ENCODE measurements at places on chromosomes 6 and 20.

DNA sequence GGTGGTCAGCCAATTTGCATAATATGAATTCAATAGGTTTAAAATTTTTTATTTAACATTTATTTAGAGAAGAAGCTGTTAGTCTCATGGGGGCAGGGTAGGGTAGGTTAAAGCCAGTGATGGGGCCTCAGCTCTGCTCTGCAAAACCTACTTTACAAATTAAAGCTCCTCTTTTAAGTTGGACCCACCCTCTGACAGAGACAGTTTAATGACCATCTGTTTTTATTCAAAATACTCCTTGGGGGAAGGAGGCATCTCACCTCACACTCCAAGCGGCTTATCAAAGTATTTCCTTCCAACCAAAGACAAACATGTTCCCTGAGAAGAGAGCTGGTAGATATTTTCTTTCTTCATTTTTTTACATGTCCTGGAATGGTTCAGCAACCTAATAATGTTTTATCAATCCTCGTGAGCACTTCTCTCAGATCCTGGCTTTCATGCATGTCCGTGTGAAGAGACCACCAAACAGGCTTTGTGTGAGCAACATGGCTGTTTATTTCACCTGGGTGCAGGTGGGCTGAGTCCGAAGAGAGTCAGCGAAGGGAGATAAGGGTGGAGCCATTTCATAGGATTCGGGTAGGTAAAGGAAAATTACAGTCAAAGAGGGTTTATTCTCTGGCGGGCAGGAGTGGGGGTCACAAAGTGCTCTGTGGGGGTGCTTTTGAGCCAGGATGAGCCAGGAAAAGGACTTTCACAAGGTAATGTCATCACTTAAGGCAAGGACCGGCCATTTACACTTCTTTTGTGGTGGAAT, 184.7 kb downstream of the GJA1 start:
- no peak for DNase-seq

GRCh38 chr6:131173680-131174079, 38.4 kb downstream of the AKAP7 start:
- DNase-seq = no peak

DNA sequence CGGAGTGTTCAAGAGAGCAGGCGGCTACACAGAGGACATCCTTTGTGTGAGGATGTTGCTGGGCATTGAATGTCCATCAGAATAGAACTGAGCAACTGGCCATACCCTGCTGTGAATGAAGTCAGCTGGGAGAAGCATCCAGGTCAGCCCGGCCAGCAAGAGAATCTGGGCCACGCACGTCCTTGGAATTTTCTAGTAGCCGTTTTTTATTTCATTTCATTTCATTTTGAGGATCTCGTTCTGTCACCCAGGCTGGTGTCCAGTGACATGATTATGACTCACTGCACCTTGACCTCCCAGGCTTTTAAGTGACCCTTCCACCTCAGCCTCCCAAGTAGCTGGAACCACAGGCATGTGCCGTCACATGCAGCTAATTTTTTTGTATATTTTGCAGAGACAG, 97.9 kb downstream of the SSR1 start:
- no peak for DNase-seq

GRCh38 chr6:153476243-153476642, 345.2 kb upstream of the RGS17 start:
- no peak for DNase-seq

DNA sequence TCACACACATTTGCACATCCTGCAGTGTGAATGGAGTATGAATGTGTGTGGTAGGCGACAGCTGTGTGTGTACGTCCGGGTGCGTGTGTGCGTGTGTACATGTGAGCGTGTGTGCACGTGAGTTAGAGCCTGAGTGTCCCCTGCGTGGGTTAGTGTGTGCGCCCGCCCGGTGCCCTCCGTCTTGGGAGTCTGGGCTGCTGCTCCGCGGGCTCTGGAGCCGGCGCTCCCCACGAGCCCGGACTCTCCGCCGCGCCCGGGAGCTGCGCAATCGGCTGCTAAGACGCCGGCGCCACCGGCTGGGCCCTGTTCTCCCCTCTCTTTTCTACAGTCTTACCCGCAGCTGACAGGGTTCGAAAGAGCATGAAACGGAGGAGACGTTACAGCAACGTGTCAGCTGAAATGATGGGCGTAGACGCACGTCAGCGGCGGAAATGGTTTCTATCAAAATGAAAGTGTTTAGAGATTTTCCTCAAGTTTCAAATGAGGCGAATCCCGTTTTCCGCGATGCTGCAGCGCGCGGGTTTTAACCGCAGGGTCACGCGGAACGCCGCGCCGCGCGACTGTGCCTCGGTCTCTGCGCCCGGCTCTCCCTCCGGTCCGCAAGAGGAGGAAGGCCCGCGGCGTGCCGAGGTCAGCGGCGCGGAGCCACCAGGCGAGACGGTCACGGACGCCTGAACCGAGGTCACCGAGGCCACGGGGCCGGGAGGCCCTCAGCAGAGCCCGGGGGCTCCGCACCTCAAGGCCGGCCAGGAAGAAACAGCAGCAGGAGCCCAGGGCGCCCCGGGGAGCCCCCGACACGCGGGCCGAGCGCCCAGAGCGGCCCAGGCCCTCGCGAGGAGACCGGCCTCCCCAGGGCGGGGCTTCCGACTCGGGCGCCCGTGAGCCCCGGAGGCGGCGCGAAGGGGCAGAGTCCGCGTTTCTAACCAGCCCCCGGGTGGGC, 95.3 kb upstream of the BHLHE23 start:
- no peak for DNase-seq

DNA sequence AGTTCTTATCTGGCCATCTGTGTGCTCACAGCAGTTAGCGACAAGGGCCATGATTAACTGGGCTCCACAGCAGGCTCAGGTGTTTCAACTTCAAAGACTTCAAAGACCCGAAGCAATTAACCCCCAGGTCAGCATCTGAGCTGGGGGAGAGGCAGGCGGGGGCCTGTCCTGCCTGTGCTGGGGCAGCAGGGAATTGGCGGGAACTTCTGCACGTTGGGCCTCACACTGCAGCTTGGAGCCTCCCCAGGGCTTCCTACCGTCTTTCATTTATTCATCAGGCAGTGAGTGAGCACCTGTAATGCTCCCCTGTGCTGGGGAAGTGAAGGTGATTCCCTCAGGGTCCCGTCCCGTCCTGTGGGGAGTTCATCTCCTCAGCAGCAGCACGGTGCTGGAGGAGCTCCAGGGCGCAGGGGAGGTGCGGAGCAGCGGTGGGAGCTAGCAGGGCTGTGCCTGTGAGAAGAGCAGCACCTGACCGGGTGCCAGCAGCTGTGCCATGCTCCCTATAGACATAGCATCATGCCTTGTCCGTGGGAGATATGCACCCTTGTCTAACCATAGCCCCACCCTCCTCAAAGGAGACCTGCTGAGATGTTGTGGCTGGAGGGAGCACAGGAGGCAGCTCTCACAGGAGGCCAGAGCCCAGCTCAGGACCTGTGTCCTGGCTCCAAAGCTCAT, 51.8 kb upstream of the FRMD1 start:
- DNase-seq = no peak

DNA sequence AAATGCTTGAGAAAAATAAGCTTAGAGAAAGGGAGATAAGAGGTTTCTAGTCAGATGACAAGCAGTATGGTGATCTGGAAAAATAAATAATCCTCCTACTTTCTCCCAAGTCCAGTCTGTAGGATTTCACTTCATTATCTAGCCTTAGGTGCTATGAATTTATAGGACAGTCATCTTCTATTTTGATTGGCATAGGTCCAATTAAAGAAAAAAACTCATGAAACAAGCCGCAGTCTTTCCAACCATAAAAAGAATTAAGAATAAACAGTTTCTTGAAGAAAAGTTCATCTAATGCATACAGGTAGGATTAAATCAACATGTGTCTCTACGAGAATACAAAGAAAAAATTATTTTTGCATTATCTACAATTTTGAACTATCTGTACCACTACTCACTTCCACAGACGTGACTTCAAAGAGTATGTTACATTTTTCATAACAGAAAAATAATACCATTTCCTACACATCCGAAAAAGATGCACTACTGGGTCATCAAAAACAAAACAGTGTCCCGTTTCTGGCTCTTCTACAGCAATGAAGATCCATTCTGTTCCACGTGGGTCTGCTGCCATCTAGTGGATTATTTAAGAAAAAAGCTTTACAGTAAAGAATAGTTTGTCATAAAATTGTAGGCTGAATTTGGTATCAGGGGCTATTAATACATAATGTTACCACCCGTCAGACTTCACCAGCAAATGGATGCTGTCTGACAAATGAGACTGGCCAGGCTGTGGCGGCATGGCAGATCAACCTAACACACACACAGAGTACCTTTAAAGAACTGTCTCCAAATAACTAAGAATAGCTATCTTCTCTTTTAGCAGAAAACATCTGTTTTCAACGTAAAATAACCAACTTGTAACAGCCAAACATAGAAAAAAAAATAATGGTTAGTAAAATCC, 28.9 kb downstream of the STX7 start:
- DNase-seq = no peak

DNA sequence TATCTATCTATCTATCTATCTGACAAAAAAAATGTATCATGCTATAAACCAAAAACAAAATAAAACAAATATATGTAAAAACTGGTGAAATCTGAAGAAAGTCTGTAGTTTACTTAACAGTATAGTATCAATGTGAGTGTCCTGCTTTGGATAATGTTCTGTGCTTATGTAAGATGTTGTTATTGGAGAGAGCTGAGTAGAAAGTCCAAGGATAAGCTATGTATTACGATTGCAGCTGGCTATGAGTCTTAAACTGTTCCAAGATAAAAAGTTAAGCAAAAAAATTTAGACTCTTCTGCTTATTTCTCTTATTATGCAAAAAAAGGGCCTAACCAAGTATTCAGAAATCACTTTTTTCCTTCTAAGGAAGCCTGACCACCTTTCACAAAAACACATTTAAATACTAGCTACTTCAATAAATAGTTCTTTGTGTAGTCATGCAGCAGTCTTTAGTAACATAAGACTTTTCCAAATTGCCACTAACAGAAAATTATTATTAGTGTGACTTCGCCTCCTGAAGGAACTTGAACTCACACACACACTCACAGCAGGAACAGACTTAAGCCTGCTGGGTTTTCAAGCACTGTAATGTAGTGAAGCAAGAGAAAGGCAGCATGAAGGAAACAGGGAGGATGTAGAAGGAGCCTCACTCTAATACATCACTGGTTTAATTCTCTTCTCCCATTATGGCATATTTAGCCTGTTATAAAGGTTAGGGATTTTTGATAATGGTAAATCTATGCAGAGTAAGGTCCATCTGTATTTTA, 265.8 kb upstream of the GJE1 start:
- no peak for DNase-seq

DNA sequence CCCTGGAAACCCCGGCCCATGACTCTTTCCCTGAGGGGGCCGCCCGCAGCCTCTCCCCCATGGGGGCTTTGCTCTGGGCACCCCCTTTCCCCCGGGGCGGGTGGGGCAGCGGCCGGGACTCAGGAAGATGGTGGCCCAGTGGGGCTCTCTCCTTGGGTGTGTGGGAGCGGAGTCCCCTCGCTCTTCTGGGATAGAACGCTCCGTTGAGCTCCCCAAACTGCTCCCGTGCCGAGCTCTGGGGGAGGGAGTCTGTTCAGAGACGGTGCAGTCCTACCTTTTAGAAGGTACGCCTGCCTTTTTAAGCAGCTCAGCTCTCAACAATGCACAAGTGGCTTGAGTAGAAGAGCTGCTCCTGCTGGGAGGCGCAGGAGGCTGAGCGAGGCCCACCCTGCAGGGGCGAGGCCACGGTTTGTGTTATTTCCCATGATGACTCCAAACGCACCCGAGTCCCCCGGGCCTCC, 21.7 kb upstream of the BHLHE23 start:
- no peak for DNase-seq

- no peak for DNase-seq
Observed at GRCh38 chr6:35719830-35720733, 16.8 kb upstream of the ARMC12 start.

DNA sequence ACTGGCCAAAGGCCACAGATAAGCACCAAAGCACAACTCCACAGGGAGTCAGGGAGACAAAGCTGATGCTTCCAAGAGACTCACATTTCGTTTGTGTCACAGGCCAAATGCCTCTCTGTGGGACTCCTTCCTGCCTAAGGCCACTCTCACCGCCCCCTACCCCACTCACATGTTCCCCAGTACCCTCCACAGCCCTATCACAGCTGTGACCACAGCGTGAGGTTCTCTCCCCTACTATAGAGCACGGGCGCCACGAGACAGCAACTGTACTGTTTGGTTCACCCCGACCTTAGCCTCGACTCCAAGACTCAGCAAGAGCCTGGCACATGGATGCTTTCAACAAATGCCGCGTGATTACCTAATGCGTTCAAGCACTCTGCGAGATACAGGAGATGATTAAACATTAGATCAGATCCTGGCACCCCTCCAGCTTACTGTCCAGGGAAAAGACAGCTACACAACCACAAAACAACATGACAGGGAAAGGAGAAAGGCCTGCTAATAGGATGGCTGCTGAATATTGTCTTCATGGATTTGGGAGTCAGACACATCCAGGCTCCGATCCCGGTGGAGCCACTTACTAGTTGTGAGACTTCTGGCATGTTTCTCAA, 105.5 kb downstream of the AGPAT4 start:
- no peak for DNase-seq

DNA sequence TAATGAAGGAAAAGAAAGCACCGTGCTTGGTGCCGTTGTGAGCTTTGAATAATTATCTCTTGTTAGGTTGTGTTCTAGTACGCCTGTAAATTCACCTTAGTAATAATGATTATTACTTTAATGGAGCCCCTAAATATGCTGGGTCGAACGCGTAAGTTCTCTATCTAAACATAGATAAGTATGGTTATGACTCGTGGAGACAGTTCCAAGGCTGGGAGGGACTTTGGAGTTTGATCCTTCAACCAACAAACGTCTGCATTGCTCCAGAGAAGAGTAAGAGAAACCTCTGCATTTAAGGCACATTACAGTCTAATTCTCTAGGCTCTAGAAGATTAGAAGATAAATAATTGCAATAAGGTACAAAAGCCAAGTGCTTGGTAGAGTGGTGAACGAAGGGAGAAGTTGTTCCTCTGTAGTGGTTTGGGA, 514 bp downstream of the ACOT13 start:
- DNase-seq = no peak

DNA sequence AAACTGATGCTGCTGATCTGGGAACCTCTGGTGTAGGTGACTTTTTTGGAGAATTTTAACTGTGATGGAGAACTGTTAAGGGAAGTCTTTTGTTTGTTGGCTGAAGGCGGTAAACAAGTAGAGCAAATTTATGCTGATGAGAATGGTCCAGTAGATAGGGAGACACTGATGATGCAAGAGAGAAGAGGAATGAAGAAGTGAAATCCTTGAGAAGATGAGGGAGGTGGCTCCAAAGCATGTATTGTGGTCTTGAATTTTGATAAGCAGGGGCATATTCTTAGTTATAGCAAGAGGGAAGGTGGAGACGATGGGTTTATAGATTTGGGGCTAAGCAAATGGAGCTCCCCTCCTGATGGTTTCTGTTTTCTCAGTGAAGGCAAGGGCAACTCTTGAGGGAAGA, 22.0 kb downstream of the MAPK14 start:
- no peak for DNase-seq

- DNase-seq = no peak
Observed at GRCh38 chr6:106117579-106117978, 31.4 kb downstream of the PRDM1 start.

- no peak for DNase-seq
Observed at GRCh38 chr20:10359621-10360040, 74.4 kb downstream of the MKKS start.

- DNase-seq = no peak
Observed at GRCh38 chr6:147167576-147168461, 36.4 kb upstream of the STXBP5 start.

- no peak for DNase-seq
Observed at GRCh38 chr20:54199721-54200176, 8.1 kb upstream of the PFDN4 start.
